ENCODE measurements at places on chromosomes 5 and 9.

GRCh38 chr5:67435032-67435431, 238.4 kb upstream of the CD180 start:
- DNase-seq, result no peak

- DNase-seq, result no peak
Observed at GRCh38 chr9:7894231-7894630, 94.7 kb upstream of the DMAC1 start.

DNA sequence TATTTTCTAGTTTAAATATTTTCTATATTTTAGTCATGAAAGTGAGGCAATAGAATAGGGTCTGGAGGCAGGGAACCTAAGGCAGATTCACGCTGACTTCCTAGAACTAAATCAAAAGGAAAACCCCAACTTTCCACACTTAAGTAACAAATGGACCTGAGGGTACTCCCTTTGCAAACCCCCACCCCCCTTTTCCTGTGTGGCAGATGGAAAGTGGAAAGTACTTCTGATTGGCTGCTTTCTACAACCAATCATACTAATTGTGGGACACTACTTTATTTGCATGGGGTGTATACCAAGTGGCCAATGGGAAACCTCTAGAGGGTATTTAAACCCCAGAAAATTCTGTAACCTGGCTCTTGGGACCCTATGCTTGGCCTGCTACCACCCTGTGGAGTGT, 4.8 kb upstream of the CENPH start:
- DNase-seq, result no peak

- DNase-seq, result no peak
Observed at GRCh38 chr5:108379722-108380530, 2.0 kb downstream of the FBXL17 start.

GRCh38 chr5:92703976-92704375, 877.0 kb downstream of the NR2F1-AS1 start:
- DNase-seq, result no peak

- DNase-seq, result no peak
Observed at GRCh38 chr5:35162848-35163709, 67.2 kb downstream of the PRLR start.
